ENCODE measurements at places on chromosomes 7 and 10.

DNA sequence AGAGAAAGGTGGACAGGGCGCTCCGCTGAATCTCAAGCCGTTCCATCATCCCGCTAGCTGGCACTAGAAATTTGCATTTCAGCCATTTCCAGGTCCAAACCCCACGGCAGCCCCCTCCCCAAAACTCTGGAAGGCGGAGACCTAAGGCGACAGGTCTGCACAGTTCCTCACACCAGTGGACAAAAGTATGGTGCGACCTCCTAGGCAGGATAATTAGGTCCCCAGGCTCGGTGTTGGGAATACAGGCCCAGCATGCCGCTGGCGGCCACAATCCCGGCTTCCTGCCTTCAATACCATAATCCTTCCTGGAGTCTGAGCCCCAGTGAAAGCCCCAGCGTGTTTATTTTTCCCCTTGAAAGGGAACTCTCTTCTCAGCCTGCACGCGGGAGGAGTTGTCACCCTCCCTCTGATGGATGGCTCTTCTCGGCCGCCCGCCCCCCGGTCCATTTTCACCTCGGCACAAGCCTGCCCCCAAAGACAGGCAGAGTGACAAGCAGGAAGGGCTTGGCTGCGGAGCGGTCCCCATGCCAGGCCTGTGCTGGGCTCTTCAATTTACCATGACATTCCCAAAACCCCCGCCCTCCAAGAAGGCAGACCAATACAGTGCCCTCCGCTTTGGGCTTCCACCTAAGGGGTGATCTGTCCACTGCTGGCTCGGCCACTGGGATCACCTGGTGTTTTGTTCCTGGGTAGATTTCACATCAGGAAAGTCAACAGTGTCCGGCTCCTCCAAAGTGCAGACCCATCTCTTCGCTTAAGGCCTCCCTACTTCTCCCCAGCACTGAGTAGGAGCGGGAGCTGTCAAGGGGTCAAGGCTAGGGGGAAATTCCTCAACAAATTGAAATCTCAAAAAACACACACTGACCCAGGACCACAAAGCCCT, 2.2 kb downstream of the FGFR2 start:
- no peak for DNase-seq

DNA sequence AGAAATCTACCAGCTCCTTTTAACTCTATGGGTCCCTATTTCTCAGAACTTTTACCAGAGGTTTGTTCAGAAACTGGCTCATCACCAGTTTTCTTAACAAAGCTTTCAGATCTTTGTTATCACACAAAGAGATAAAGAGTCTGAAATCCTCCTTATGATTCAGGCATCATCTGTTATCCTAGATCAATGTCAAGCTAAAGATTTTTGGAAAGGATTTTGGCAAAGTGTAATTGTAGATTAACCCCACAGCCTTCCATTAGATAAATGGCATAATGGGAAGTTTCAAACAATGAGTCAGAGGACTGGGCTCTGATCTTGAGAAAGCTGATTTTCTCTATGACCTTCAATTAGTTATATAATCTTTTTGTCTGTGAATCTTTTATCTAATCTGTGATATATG, 192.2 kb downstream of the NXPH1 start:
- no peak for DNase-seq

- DNase-seq, result peak; percentile 22
Measured at GRCh38 chr10:13347043-13347499, 1.0 kb downstream of the SEPHS1 start.

DNA sequence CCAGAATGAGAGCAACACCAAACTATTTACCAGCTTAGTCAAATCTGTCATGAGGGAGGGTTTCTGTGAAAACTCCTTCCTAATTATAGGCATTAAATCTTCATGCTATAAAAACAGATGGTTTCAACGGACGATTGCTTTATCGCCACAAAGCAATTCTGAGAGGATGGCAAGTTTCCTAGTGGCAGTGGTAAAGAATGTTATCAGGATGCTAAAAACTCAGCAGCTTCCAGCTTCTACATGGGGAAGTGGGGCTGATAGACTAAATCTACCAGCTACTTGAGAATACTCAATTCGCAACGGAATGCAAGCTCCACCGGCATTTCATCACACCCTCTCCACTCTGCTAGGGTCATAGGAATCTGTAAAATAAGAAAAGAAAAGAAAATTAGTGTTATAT, 41.8 kb downstream of the JCAD start:
- no peak for DNase-seq

DNA sequence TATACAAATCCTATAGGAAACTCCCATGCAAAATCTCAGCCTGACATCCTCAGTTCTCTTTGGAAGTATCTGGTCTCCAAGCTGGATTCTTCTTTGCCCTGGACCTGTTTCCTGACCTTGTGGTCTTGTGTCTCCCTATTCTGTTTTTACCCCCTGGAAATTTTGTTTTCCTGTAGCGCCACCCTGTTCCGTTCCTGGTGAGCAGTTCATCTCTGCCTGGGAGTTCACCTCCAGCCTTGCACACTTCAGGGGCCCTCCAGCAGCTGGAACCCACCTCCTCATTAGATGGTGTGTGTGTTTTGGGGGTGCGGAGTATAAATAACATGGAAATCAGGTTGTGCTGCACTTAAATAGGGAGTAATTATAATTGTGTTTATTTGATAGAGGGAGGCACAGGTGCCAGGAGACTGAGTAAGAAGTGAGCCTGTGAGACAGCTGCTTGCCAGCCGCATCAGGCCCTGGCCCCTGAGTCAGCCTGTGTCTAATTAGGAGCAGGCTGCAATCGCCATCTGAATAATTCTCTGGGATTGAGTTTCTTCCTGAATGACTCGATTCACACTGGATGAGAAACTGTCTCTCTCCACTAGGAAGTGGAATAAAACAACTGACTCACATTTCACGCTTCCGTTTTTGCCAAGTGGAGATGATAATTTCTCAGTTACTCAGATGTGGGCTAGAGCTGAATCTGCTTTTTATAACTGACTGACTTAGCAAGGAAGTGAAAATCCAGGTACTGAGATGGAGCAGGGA, 69.4 kb upstream of the HECTD2 start:
- DNase-seq, result no peak

DNA sequence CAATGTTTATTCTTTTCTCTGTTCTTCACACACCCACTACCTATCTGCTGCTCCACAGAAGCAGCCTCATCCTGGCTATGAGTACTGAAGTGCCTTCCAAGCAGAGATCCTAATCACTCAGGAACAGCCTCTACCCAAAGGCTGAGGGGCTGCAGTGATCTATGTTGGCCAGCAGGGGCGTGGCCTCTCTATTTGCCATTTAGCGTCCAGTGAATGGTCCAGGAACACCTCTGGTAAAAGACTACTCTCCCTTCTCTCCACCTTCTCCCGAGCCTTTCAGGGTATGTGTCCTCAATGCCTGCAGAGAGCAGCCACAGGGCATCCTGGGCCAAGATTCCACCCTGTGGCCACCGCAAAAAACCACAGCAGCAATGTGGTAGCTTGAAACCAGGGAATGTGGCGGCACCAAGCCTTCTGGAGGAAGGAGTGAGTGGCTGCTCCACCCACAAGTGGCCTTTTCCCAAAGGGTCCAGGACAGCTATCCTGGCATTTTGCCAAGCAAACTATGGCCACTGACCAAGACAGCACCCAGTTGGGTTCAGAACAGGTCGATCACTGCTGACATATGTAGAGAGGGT, 70.9 kb downstream of the SYPL1 start:
- DNase-seq, result peak; percentile 48

DNA sequence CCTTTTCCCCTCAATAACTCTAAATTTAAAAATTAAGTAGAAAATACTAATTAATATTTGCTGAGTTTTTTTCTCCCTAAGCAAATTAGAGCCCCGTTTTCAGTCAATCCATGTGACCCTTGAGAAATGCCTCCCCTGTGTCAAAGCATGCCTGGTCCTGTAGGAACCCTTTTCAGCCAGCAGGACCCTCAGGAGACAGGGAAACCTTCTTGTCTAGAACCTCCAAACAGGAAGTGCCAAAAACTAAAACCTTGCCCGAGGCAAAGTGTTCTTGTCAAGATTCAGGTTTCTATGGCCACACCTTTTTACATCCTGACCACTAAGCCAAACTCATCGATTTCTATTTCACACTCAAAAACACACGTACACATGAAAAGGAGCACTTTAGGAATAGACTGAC, 60.1 kb upstream of the NFE2L3 start:
- no peak for DNase-seq

DNA sequence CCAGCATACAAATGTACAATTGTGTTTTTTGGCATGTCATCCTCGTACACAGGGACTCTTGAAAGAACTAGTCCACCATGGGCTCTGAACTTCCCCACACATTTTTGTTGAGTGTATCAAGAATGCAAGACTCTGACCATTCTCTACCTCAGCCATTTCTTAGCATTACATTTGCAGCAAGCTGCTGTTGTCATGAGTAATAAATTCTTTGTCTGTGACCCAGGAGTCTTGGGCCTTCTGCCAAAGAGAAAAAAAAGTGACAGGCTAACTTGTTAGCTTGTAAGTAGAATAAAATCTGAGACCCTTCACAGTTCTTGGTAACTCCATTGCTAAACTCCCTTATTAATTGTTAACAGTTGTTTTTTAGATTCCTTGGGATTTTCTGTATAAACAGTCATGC, 542.3 kb upstream of the MBL2 start:
- DNase-seq, result no peak

DNA sequence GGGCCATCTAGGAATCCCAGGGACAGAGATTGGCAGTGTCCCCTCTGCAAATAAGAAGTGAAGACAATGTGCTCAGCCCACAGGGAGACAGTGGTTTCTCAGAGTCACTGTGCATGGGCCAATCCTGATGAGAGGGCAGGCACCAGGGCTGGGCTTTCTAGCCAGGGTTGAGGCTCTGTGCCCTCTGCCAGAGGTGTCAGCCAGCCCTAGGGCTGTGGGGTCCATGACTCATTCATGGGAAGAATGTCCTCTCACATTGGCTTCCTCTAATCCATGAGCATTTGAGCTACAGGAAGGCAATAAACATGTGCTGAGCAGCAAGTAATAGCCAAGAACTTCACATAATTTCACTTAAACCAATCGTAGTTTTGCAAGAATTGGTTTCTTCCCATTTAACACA, 482.0 kb upstream of the MGMT start:
- no peak for DNase-seq

DNA sequence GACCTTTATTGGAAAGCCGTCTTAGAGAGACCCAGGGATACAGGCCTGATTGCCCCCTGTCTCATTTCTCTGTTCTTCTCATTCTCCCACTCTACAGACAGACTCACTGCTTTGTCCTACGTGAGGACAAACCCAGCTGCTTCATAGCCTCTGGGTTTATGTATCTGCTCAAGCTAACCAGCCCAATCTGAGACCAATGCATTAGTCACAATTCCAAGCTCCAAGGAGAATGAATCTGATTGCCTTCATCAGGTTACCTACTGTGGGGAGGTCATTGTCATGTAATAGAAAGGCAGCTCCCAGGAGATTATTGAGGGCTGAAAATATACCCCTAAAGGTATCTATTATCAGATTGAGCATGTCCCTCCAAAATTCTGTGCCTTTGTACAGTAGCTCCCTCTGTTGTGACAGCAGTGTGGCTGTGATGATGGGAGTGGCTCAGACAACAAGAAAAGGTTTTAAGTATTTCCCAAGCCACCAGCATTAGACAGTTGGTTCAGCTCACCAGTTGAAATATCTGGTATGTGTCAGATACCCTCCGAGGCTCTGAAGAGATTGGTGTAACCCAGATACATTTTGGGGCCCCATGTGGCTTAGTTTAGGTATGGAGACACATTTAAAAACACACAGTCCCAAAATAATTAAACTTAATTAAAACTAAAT, 123.1 kb upstream of the EEPD1 start:
- DNase-seq, result no peak

DNA sequence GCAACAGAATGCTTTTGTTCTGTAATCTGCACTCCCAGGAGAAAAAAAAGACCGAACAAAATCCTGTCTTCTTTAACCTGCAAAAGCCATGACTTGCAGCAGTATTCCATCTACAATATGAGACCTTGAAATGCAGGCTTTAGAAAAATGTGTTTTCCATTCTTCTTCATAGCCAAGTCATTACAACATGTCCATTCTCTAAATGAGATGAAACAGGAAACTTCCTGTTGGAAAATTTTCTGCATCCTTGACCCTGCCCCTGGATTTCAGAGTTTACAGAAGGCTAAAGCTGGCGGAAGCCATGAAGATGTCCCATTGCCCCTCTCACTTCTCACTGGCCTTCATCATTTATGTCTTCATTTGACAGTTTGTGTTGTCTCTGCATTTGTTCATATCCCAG, 546.4 kb downstream of the TNS3 start:
- no peak for DNase-seq

DNA sequence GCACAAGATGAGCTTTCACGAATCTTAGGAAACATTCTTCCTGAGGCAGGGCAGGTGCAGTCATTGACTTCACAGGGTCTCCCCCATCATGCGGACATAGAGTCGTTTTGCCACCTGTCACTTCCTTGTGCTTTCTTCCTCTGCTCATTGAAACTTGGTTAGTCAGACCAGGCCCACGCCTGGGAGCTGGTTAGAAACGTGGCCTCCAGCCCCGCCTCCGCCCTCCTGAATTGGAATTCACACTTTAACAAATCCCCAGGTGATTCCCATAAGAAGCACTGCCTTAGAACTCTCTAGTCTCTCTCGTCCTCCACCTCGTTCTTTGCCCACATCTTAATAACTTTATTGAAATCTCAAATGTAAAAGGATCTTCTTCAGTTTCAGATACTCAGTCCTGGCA, 265.5 kb upstream of the FZD8 start:
- no peak for DNase-seq

DNA sequence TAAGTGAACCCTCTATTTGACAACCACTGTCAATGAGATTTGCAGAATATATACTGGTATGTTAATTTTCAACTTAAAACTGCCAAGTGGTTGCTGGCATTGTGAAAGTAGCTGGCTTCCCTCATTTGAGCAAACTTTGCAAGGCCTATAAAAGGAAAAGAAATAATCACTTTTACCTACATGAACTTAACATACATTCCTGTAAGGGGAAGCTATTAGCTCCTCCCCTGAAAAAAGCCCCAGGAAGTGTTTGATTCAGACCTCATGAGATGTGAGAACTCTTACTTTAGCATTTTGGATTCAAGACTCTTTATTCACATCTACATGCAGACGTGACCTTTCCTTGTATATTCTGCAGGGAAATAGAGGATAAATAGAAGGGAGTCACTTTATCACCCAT, 175.6 kb downstream of the OTUD1 start:
- DNase-seq, result no peak

GRCh38 chr10:28180654-28181053, 122.2 kb downstream of the MPP7 start:
- no peak for DNase-seq

DNA sequence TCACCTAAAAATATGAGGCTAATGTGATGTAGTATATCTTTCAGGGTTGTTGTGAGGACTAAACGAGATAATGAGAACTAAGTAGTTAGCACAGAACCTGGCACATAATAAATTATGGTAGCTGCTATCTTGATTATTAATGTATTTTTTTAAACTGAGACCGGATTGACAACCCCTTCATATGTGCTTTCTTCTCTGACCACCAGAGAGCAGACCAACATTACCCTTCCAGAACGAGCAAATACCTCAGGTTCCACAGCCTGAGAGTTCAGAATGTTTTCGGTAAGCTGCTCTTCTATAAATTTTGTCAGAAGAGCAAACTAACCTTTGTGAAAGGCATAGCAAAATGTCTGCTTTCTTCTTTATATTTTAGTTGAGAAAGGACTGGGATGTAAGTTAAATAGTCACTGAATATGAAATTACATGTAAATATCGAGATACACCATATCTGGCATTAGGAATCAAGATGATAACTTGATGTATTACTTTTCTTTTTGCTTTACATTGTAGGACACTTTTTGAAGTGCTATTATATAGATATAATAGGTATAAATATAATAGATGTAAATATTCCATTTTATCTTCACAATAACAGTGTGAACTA, 13.6 kb upstream of the BPGM start:
- no peak for DNase-seq

Data from activated CD4-positive, alpha-beta T cell treated with anti-CD3 and anti-CD28 coated beads, Interleukin-2, amount 50 U/mL, for 48 hours (primary cell).